ENCODE measurements at places on chromosomes 11 and 22.

DNA sequence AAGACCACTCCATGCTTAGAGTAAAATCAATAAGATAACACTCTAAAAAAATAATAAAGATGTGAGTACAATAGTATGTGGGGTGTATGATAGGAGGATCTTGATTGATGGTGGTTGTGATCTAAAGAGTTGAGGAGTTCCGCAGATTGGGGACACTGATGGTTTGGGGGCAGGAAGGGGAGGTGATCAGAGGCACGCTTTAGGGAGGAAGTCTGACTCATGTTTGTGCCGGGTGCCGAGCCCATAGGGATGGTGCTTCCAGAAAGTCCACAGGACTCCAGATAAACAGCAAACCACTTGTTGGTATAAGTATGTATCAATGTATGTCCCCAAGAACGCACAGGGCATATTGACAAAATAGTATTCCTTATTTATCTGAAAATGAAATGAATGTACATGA lies 27.5 kb downstream of the LINC01488 start:
- no peak for DNase-seq

- no peak for DNase-seq
Observed at GRCh38 chr11:57224537-57224936, 12.5 kb downstream of the APLNR start.

- no peak for DNase-seq
Observed at GRCh38 chr11:134714021-134714656, 302.1 kb upstream of the B3GAT1 start.

DNA sequence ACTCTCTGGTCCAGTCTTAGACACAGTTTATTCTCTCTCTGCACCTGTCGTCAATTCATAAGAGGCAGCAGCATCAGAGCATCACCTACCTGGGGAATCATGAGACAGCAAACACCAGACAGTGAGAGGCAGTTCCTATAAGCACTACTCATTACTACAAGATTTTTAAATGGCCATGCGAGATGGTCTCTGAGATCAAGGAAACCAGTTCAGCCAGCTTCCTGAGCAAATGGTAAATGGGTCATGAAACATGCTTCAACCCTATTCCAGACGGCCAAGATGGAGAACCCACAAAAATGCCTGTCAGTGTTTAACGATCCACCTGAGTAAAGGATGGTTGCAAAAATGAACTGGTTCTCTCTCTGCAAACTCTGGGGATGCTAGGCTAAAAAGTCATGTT lies 52.9 kb downstream of the SYTL2 start:
- no peak for DNase-seq

GRCh38 chr11:78557236-78557635 lies 17.4 kb downstream of the NARS2 start:
- DNase-seq: no peak

DNA sequence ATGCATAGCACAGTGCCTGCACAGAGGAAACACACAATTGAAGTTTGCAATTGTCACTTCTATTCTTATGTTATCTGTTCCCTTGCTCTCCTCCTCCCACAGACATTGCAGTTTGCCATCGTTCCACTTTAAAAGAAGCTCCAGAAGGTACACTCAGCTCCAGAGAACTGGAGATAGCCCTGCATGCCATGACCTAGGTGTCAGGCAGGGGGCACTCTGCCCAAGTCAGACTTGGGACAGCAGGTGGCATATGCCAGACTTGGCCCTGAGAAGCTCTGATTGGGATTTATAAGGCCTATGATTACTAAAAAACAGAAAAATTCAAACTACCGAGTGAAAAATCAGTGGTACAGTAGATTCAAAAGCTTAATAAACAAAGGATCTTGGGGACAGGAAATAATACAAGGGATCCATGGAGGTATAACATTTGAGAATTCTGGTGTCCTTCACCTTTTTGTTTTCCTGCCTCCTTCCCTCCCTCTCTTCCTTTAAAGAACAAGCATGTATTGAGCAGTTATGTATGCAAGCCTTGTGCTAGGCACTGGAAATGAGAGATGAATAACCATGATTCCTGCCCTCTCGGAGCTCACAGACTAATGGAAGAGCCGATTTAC lies 40.0 kb downstream of the TENM4 start:
- DNase-seq: peak; percentile 38

DNA sequence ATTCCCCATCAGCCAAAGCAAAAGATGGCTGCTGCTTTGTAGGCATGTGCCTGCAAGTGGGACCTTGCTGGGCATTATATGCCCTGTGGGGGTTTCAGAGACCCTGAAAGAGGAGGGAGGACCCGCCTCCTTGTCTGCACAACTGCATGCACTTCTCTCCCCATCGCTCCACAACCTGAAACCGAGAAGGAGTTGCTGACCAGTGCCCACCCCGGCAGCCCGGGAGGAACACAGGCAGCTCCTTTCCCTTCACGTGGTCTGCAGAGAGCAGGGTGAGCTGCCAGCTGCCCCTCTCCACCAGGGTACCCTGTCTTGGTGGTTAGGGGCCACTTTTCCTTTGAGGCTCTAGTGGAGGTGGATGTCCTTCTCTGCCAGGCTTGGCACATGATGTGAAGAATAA lies 1.4 kb upstream of the TMEM132A start:
- no peak for DNase-seq

DNA sequence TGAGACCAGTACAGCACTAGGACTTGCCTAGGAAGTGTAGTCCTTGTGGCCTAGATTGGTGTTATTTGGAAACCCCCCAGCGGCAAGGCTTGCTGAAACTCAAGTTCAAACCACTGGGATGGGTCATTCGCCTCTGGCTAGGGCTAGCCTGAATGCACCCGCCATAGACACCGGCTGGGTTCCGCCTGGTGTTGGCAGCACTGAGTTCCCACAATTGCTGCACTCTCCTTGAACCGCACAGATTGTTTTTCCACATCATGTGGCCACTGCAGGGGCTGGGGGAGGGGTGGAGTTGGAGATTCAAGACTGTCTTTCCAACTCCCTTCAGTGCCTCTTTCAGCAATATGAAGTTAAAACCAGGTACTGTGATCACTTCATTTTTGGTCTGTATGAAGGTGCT lies 43.1 kb downstream of the CCDC73 start:
- DNase-seq: no peak

DNA sequence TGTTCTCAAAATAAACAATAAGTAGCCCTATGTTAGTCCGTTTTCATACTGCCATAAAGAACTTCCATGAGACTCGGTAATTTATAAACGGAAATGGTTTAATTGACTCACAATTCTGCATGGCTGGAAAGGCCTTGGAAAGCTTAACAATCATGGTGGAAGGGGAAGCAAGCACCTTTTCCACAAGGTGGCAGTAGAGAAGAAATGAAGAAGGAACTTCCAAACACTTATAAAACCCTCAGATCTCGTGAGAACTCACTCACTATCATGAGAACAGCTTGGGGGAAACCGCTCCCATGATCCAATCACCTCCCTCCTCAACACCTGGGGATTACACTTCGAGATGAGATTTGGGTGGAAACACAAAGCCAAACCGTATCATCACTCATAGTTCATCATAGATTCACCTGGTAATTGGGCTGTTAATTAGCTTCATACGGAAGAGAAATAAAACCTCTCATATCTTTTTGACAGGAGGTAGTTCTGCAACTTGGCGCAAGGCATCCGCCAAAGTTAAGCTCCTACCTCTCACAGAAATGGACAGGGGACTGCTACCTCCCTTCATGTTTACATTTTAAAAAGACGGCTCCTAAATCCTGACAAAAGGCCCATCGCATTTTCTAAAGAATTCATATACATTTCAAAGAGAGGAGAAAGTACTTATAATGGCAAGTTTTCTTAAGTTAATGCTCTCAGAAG lies 49.0 kb downstream of the MUC15 start:
- DNase-seq: peak; percentile 35

- no peak for DNase-seq
Observed at GRCh38 chr11:17762309-17762974, 27.9 kb downstream of the KCNC1 start.

DNA sequence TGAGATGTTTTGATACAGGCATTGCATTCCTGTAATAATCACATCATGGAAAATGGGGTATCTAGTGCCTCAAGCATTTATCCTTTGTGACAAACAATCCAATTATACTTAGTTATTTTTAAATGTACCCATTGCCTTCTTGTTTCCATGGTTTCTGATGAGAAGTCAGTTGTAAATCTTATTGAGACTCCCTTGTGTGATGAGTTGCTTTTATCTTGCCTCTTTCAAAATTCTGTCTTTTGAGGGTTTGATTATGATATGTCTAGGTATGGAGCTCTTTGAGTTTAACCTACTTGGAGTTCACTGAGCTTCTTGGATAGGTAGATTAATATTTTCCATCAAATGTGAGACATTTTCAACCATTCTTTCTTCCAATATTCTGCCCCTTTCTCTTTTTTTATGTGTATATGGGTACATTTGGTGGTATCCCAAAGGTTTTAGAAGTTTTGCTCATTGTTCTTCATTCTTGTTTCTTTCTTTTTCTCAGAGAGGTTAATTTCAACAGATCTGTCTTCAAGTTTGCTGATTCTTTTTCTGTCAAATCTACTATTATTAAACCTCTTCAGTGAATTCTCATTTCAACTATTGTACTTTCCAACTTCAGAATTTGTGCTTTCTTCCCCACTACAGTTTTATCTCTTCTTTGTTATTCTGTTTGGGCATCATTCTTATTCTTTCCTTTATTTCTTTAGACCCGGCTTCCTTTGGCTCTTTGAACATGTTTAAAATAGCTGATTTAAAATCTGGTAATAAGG lies 13.7 kb downstream of the NAGA start:
- no peak for DNase-seq

DNA sequence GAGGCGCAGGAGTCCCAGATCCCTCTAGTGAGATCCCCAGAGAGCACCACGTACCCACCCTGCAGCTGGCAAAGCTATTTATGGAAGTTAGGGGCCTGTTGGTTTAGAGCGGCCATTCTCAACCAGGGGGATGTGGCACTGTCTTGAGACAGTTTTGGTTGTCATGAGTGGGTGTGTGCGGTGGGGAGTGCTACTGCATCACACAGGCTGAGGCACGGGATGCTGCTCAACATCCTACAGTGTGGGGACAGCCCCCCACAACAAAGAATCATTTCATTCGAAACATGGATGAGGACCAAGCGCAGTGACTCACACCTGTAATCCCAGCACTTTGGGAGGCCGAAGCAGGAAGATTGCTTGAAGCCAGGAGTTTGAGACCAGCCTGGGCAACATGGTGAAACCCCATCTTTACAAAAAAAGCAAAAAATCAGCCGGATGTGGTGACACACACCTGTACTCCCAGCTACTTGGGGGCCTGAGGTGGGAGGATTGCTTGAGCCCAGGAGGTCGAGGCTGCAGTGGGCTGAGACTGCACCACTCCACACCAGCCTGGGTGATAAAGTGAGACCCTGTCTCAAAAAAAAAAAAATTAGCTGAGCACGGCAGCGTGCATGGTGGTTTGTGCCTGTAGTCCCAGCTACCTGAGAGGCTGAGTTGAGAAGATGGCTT lies 28.2 kb downstream of the GGT5 start:
- no peak for DNase-seq

DNA sequence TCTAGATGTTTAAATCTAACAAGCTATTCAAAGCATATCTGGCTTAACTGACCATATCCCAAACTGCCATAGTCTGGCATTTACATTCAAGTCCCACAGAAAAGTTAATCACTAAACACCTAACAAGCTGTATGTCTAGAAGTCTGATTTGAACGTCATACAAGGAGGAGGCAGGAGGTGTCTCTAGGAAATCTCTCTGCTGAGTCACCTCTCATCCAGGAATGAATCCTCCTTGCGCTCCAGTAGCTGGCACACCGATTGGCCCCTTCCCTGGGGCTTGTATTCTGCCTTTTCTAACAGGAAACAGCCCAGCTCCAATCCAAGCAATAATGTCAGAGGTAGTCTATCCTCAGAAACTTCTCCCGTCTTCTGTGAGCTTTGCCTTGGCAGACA lies 31.8 kb downstream of the FEZ1 start:
- peak; percentile 32 for DNase-seq

GRCh38 chr22:37804881-37805809 lies 2.6 kb upstream of the GCAT start:
- DNase-seq: peak; percentile 85

DNA sequence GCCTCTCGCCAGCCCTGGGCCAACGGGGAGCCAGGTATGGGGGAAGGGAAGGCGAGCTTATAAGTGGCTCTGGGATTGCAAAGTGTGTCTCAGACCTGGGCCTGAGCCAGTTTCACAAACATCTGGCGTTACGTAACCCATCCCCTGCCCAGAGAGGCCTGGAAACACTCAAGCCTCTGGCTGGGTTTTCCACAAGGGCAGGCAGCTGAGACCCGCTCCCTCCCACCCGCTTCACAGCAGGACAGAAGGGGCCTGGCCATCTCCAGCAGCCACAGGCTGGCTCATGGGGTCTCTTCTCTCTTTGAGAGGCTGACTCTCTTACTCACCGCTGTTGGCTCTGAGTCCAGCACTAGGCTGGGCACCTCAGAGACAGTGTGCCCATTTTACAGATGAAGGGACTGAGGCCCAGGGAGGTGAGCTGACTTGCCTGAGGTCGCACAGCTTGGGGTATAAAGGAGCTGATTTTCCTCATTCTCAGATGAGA lies 44.5 kb downstream of the TRIOBP start:
- peak; percentile 97 for DNase-seq

DNA sequence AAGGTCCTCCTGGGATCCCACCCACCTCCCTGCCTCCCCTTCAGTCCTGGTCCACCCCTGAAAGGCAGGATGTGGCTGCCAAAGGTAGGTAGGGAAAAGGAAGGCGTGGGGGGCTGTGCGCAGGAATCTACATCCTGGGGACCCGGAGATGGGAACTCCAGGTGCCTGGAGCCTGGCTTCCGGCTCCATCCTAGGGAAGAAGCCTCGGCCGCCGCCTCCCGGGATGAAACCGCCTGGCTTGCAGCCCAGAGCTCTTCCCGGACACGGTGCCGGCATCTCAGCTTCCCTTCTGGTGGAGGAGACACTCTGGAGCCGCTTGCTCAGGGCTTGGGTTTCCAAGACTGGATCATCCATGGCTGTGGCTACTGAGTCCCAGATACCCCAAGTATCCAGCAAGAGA lies 33.3 kb upstream of the PDGFB start:
- DNase-seq: no peak

GRCh38 chr11:10770626-10771254 lies 19.7 kb downstream of the CTR9 start:
- peak; percentile 44 for DNase-seq

- DNase-seq: no peak
Observed at GRCh38 chr11:70671083-70671482, 272.8 kb downstream of the CTTN start.

DNA sequence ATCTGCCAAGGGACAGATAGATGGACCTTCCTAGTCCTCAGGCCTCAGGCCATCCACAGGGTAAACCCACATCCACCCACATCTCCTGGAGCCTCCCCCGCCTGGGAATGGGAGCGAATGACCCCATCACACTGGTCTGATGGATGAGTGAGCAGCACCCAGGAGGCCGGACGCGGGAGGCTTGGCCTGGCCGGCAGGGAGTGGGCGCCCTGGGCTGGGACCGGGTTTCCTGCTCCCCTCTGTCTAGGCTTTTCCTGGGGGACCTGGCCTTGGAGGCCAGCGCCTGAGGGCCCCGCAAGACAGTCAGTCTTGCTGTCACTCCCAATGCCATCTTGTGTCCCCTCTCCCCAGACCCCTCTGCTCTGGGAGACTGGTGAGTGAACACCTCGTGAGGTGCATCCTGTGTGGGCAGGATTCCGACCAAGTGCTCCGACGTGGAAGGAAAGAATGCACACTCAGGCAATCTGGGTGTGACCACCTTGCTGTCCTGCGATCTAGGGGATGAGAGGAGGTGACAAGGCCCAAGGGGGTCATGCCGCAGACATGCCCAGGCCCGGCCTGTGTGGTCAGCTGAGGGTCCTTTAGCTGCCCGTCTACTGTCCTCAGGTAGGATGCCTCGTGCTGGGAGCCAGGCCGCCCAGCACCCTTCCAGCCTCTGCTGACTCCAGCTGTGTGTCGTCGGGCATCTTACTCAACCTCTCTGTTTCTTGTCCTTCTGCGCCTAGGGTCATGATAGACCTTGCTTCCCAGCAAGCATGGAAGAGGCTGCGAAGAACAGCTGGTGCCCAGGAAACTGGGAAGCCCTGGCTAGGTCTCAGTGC lies 26.5 kb upstream of the WNT7B start:
- no peak for DNase-seq

Data from astrocyte of the spinal cord (primary cell).